ENCODE measurements at places on chromosomes 7 and 10. TPM values are rescaled to one million over a fixed set of nuclear protein-coding genes. Genes with fewer than 3 reads are reported as not detected.

Gene PDCD11
- 17.3 TPM for total RNA-seq

Gene PAPOLB
- total RNA-seq: not detected

Gene OR2A42
- total RNA-seq: not detected

Gene CUZD1
- total RNA-seq: not detected

Gene FAM200A
- total RNA-seq: 4.1 TPM

Gene HABP2
- total RNA-seq: 0.72 TPM

Gene PPP1R9A
- total RNA-seq: 10.8 TPM

DNA sequence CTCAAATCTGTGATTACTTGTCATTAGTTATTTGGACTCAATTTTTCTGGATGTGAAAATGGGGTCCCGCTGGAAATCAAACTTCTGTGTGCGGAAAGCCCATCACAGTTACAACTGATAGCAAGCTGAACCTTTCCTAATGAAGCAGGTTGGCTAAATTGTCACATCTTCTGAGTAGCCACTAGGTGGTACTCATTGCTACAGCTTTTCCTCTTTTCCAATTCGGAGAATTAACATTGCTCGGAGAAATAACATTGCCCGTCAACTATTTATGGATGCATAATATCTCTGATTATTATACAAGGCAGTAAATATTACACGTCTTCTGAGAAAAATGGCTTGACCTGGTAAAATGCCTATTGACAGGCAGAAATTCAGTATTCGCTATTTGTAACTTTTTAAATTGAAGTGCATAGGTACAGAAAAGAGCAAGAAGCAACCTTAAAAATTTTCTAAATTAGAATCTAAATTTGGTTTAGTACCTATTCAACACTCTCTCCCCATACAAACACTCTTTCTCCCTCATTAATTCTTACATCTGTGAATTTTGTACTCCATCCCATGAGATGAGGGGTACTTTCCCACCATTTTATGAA, 17.3 kb upstream of the BLOC1S2 start:
- DNase-seq: no peak

GRCh38 chr10:74334221-74334620, 183.2 kb downstream of the ADK start:
- no peak for DNase-seq

- peak; percentile 89 for DNase-seq
These were observed 32.7 kb upstream of the TARP start for GRCh38 chr7:38306171-38306570.

GRCh38 chr7:70193514-70193913, 595.2 kb downstream of the AUTS2 start:
- DNase-seq: no peak

DNA sequence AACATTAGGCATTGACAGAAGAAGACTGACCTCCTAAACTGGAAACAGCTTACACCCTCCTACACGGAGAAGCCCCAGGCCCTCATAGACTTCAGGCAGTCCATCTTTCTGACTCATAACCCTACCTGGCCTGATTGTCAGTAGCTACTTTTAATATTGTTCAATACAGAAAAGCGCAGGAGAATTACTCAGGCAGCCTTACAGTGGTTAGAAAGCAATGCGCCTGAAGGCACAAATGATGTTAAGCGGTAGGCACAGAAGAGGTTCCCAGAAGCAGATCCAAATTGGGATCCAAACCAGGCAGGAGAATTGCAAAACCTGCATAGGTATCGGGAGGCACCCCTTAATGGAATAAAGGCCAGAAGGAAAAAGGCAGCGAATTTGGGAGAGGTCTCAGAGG, 5.4 kb upstream of the CYREN start:
- no peak for DNase-seq

DNA sequence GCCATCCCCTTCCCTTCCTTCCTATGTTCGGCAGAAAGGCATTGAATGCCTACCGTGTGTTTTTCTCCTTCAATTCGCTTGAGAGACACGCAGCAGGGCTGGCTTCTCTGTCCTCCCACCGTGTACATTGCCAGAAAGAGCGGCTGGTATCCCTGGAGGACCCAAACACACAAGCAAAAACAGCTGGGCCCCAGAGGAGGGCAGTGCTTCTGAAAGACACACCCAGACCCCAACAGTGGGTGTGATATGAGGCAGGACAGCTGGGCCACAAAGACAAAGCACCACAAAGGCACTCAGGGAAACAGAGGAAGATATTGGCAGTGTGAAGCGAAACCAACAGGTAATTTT, 133.1 kb upstream of the SH2B2 start:
- DNase-seq: no peak

DNA sequence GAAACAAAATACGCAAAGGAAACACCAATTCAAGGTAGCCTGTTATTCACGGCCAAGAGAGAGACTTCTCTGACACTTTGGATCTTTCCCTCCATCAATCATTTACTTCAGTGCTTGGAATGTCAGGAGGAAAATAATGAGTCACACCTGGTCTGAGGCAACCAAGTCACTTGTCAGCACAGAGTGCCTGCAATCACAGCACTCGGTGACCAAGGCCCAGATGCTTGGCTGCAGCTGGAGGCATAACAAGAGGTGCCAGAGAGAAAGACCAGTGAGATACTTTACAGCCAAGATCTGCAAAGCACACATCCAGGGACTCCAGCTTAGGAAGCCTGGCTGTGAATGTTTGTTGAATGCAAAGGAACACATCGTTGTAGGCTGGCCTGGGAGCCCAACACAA, 33.9 kb downstream of the ASB13 start:
- peak; percentile 89 for DNase-seq

GRCh38 chr10:123687758-123688157, 21.6 kb downstream of the GPR26 start:
- DNase-seq: no peak

- no peak for DNase-seq
These were observed 160.3 kb upstream of the LYZL2 start for GRCh38 chr10:30789806-30790205.

GRCh38 chr7:28389504-28390395, 22.6 kb upstream of the CREB5 start:
- DNase-seq: peak; percentile 89

GRCh38 chr7:12638851-12639456, 48.5 kb upstream of the ARL4A start:
- DNase-seq: peak; percentile 36

DNA sequence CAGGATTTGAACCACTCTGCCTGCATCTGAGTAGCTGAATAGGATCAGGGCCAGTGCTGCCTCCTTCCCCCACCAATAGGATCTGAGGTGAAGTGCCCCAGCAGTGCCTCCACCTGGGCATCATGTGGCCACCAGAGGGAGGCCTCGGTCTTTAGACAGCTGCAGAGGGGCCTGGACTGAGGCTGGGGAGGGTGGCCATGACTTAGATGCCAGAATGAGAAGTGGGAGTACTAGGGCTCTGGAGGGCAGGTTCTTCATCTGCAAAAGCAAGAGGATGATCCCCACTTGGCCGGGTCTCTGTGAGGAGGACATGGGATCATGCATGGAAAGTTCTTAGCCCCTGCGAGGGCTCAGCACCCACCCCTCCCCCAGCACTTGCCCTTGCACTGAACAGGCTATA, 56.9 kb downstream of the NEUROG3 start:
- no peak for DNase-seq

GRCh38 chr10:119700321-119700954, 25.4 kb upstream of the INPP5F start:
- DNase-seq: no peak

GRCh38 chr7:100674411-100675104, 1.0 kb downstream of the GNB2 start:
- no peak for DNase-seq

DNA sequence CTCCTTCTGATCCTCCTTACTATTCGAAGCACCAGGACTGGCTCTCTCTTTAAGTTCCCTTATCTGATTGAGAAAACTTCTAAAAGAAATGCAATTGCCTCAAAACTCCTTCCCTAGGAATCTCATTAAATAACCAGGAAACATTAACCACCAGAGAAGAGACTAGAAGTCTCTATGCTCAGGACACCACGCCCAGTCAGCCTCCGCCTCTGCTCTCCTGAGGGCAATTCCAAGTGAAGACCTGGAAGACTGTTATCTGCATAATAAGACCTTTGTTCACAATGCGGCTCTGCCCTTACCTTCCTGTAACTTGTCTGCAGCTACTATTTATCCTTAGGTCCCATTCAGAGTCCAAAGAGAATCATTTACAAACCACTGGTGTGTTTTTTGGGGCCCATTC, 78.8 kb downstream of the ELMO1 start:
- DNase-seq: no peak

GRCh38 chr7:140989068-140989467, 25.7 kb downstream of the MRPS33 start:
- DNase-seq: peak; percentile 73

DNA sequence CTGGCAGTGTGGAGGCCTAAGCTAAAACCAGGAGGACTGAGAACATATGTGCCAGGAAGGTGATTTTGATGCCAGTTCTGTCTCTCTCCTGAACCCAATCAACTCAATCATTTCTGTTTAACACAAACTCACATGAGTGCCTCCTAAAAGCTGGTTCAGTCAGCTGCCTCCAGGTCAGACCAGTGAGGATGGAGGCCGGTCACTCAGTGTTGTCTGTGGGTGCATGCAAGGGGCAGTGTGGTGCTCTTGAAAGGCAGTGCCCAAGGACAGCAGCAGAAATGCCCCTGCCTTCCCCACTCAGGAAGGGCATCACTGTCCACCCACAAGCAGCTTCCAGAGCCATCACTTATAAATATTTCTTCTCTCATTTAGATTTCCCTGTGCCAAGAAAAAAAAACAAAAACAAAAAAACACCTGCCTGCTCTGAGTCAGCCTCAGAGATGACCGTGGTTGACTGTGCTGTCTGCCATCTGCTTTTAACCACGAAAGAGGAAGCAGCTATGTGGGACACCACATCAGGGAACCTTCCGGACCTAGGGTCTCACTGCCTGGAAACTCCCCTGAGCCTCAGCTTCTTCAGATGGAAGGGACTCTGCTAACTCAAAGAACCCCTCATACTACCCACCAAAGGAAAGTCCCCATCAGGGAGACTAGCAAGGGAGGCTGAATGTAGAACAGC, 39.1 kb downstream of the VOPP1 start:
- DNase-seq: peak; percentile 56

- no peak for DNase-seq
These were observed 10.7 kb downstream of the NDST2 start for GRCh38 chr10:73800560-73801252.

GRCh38 chr10:79445161-79445976, at the start of gene ZCCHC24:
Gene ZCCHC24, minus strand, starts transcription at chr10:79445624. Its CDS starts 184 bp downstream, at chr10:79445440.
- DNase-seq: peak; percentile 98

DNA sequence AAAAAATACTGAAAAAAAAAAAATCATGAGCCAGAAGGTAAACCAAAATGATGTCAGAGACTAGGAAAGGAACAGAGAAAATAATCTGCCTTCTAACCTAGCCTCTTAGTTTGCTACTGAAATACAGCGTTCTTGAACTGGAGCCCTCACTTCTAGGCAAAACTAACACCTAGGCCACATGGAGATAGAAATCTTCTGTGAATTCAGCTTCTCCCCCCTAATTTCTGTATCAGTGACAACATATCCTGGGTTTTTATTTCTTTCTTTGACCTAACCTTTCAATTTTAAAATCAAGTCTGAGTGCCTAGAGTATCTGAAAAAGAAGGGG, 100.1 kb upstream of the GLCCI1 start:
- no peak for DNase-seq

GRCh38 chr7:46357290-46357689, 436.2 kb upstream of the IGFBP3 start:
- no peak for DNase-seq

- DNase-seq: peak; percentile 29
These were observed 85.5 kb upstream of the PRKG1 start for GRCh38 chr10:50988792-50989191.

DNA sequence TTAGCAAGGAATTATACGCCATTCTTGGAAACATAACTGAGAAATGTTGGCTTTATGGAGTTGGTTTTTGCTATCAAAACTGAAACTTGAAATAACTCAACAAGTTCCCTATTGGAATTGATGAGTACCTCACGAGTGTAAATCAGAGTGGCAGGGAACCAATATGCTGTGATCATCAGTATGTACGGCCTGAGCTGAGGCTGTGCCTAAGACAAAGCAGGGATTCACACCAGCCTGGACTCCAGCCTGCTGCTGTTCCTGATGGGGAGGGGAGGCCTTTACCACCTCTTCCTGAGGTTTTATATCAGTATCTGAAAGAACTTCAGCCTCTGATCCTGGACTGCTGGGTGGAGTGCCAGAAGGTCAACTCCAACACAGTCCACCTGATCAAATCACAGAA, 52.7 kb downstream of the CRTAC1 start:
- DNase-seq: no peak

DNA sequence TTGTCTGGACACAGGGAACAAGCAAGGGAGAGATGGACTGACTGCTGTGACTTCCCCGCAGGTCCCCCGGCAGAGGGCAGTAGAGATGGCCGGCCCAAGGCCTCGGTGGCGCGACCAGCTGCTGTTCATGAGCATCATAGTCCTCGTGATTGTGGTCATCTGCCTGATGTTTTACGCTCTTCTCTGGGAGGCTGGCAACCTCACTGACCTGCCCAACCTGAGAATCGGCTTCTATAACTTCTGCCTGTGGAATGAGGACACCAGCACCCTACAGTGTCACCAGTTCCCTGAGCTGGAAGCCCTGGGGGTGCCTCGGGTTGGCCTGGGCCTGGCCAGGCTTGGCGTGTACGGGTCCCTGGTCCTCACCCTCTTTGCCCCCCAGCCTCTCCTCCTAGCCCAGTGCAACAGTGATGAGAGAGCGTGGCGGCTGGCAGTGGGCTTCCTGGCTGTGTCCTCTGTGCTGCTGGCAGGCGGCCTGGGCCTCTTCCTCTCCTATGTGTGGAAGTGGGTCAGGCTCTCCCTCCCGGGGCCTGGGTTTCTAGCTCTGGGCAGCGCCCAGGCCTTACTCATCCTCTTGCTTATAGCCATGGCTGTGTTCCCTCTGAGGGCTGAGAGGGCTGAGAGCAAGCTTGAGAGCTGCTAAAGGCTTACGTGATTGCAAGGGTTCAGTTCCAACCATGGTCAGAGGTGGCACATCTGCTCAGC, 6.0 kb downstream of the CYREN start:
- DNase-seq: no peak

- no peak for DNase-seq
These were observed 27.5 kb downstream of the OSBPL3 start for GRCh38 chr7:24952464-24952863.

- DNase-seq: no peak
These were observed 143.0 kb upstream of the HPS1 start for GRCh38 chr10:98589691-98590090.

- DNase-seq: no peak
These were observed 112.0 kb downstream of the TRRAP start for GRCh38 chr7:98990356-98990755.

GRCh38 chr7:54091322-54091721, 450.9 kb upstream of the VSTM2A start:
- DNase-seq: no peak

DNA sequence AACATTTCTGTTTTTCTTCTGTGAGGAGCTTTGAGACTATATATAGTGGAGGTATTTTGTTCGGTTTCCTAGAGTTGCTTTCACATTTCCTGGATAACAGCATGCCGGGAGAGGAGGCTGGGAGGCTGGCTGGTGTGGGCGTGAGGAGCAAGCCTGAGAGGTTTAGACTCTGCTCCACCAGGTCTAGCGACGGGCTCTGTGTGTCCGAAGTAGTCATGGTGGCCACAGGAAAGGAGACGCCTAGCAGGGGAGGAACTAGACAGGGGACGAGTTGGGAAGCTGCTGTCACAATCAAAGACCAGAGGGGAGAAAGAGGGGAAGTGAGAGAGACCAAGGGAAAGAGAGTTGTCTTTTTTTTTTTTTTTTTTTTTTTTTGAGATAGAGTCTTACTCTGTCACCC, 19.6 kb downstream of the PTPRE start:
- DNase-seq: no peak

GRCh38 chr10:16779384-16779915, 37.8 kb downstream of the RSU1 start:
- DNase-seq: no peak

Measured in Caki2 (cell line).